NCI-H345 (cell line): ENCODE measurements at places on chromosomes 1 and 21.

- peak; percentile 79 for DNase-seq
These were observed 25.3 kb upstream of the PEF1 start for GRCh38 chr1:31669786-31670592.

- no peak for DNase-seq
These were observed 121.2 kb downstream of the LTN1 start for GRCh38 chr21:28871388-28872010.

DNA sequence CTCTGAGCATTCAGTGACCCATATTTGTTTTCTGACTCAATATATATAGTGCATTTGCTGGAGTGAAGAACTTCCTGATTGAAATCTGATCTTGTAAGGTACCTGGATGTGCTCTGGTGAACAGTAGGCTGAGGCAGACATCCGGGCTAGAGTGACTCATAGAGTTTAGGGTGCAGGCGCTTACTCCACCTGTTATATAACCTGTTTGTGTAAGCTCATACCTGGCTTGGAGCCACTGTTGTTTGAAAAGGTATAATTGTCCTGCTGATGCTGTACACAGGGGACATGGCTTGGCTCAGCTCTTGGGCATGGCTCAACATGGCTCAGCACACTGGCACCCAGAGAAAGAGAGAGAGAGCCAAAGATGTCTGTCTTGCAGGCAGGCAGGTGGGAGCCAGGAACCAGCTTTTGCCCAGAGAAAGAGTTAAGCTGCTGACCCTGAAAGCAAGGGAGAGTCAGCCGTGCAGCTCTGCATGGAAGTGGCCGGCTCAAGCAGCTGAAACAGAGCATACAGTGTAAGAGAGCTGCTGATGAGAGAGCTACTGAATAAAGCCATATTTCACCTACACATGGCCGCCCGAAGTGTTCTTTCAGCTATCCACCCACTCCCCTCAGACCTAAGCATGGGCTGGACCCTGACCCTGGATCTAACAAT, 43.2 kb downstream of the GJA5 start:
- peak; percentile 86 for DNase-seq

DNA sequence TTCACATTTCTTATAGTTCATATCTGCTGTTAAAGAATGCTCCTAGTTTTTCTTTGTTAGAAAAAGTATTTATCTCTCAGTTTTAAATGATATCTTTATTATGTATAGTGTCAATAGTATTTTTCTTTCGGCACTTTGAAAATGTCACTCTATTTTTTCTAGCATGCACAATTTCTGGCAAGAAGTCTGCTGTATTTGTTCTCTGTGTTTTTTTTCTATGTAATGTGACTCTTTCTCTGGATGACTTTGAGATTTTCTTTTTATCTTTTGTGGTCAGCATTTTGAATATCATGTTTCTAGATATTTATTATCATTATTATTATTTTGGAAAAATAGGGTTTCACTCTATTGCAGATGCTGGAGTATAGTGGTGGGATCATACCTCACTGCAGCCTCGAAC, 285.2 kb downstream of the PTGER3 start:
- DNase-seq: no peak

- DNase-seq: no peak
These were observed 486.1 kb upstream of the LRRC7 start for GRCh38 chr1:69081668-69082067.

DNA sequence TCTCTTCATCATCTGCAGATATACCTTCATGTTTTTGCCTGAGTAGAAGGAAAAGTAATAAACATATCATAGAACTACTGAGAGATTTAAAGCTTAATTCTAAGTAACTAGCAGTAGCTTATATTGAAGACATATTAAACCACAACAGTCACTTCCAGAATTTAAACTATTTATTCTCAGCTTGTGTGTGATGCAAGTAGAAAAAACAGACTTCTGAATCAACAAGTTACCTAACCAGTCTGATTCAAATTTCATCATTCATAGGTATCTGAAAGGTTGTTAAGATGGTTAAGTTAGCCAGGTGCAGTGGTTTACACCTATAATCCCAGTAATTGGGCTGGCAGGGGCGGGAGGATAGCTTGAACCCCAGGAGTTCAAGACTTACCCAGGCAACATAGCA, 41.9 kb downstream of the SPAG17 start:
- DNase-seq: no peak

GRCh38 chr1:207186503-207186902, 82.5 kb downstream of the C4BPA start:
- DNase-seq: no peak
